ENCODE measurements at places on chromosomes 2 and 18.

GRCh38 chr2:24515831-24516230 lies 24.8 kb downstream of the NCOA1 start:
- DNase-seq: no peak

- DNase-seq: no peak
Observed at GRCh38 chr2:143881246-143881645, 638.7 kb downstream of the ZEB2 start.

DNA sequence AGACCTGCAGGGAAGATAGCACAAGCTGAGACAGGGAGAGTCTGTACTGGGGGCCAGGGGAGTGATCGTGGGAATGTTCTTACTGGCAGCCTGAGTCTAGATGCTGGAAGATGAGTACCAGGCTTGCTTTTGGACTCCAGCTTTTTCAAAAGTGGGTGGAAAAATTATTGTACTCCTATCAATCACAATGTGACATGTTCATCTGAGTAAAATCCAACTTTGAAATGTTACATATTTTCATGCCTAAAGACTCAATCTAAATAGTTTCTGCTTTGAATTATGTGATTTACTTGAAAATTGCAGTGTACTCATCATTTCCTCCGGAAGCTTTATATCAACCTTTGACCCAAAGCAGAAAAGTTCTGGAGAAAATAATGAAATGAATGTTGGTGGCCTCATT lies 49.7 kb upstream of the ST3GAL5 start:
- DNase-seq: no peak

GRCh38 chr2:9887513-9887912 lies 44.2 kb downstream of the TAF1B start:
- no peak for DNase-seq

- DNase-seq: no peak
Observed at GRCh38 chr18:48954886-48955819, 4.4 kb upstream of the SMAD7 start.

DNA sequence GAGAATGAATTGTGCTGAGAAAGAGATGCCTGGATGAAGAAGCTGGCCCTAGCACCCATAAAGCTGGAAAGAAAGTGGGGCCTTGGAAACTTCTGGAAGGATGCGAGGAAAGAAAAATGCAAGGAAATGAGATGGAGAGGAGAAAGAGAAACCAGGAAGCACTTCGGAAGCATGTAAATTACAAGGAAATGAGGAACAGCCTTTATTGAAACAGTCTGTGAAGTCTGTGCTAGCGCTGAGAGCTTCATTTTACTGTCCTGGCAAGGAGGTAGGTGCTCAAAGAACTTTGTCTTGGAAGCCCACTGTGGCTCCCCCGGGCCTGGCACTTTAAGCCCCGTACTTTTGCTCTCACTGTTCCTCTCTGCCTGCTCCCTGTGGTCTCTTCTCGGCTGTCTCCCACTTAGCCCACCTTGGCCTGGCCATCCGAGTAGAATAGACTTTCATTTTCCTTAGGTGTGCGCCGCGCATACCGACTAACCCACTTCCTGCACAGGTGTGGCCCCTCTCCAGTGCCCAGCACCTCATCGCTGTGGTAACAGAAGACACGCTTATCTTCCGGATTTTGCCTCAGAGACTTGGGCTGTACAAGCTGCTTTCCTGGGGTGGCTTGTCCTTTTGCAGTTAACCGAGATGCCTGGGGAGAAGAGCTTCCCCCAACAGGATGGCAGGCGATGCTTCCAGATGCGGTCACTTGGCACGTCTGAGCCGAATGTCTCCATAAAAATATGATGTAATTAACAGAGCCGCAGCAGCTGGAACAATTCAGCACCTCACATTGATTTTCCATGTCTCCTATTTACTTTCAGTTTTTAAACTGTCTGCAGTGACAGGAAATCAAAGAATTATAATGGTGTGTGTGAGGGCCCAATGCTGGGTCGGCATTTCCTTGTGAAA lies 199.6 kb downstream of the HRH4 start:
- DNase-seq: no peak

DNA sequence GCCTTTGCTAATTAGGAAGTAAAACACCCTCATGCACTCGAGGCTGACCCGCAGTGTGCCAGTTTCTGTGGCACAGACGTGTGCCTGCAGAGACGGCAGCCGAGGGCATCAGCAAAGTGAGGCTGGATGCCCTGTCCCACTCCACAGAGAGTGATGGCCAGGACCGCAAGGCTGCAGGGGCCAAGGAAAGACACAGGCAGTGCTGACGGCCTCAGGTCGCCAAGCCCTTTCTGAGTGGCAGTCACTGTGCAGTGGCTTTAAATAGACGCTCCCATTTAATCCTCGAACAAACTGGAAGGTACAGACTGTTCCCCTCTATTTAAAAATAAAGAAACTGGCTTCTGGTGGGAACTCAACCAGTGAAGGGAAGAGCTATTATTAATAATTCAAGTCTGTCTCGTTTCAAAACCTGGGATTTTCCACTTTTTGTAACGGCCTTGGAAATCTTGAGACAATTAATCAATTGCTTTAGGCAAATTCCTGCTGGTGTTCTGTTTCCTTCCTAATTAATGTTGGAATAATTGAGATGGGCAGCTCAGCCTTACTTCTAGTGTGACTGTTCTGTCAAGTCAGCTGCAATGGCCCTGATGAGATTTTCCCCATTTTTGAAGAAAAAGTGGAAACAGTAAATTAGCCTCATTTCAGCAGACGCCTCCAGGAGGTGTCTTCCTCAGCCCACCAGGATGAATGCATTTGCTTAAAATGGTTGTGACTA lies 644.6 kb upstream of the RAB6C start:
- no peak for DNase-seq

DNA sequence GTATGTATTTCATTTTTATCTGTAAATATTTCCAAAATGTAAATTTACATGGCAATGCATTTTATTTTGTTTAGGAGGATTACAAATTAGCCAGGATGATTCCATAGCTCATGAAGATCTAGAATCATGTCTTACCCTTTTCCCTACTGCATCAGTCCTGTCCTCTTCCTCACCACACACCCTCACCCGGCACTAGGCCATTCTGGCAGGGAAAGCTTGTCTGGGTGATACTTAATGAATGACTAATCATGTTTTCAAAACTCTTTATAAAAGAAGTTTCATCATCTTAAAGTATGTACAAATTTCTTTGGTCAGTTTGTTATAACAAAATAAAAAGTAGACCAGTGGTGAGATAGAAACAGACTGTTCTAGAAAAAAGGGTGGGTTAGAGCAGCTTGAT lies 283.3 kb upstream of the VWC2L start:
- no peak for DNase-seq

DNA sequence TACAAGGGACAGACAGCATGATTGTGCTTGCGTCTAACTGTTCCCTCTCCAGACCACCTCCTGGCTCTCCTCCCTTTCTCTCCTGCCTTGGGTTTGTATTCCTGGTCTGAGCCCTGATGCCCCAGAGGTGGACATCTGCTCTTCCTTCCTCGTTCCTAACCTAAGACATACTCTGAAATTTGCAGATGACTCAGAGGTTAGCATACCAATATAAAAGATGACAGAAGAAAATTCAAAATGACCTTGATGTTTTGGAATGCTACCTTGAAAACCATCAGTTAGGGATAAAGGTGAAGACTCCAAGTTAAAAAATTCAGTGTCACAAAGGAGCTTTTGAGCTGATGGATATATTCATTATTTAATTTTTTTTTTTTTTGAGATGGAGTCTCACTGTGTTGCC lies 12.9 kb downstream of the SMYD1 start:
- no peak for DNase-seq

GRCh38 chr2:3292416-3292815 lies 85.2 kb downstream of the EIPR1 start:
- no peak for DNase-seq

GRCh38 chr18:5972298-5972697 lies 77.0 kb upstream of the TMEM200C start:
- DNase-seq: no peak

All from activated CD4-positive, alpha-beta T cell treated with anti-CD3 and anti-CD28 coated beads, Interleukin-2, amount 50 U/mL, for 24 hours (primary cell).